Cardiac muscle cell (in vitro differentiated cells and primary cell): ENCODE measurements at places on chromosomes 7 and 10.

DNA sequence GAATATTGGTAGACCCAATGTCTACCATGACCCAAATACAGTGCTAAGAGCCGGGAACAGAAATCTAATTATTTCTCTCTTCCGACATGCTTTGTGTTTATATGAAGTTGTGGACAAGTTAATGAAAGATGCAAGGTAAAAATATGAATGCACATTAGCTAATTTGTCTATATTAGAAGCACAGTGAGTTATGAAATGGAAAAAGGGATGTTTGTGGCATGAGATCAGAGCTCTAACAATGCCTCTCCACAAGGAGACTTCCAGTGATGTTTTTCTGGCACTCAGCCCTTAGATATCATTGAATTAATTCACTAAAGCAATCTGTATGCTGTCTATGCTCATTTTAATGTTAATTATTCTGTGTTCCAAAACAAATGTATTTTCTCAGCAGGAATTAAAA lies 897.2 kb downstream of the CNTNAP2 start:
- no peak overlapping the region for H3K27ac ChIP-seq
- H3K27me3 ChIP-seq = no peaks in the 10 kb centered on the region
- H3K4me3 ChIP-seq = no peak overlapping the region
- DNase-seq = peak; percentile 64
- H3K4me1 ChIP-seq = no peaks in the 10 kb centered on the region
- no peaks in the 10 kb centered on the region for H3K36me3 ChIP-seq

GRCh38 chr10:128689667-128690066 lies 563.4 kb upstream of the MKI67 start:
- H3K27ac ChIP-seq = no peak overlapping the region
- no peak for DNase-seq
- H3K4me3 ChIP-seq = no peak overlapping the region
- H3K27me3 ChIP-seq = no peaks in the 10 kb centered on the region
- no peaks in the 10 kb centered on the region for H3K36me3 ChIP-seq
- no peaks in the 10 kb centered on the region for H3K4me1 ChIP-seq

GRCh38 chr10:103111031-103111917 lies 81.8 kb downstream of the NT5C2 start:
- H3K4me3 ChIP-seq = no peak overlapping the region
- no peaks in the 10 kb centered on the region for H3K36me3 ChIP-seq
- peaks cover 19% of the 10 kb centered on the region for H3K4me1 ChIP-seq
- DNase-seq = peak; percentile 48

- no peaks in the 10 kb centered on the region for H3K27me3 ChIP-seq
- peaks cover 27% of the 10 kb centered on the region for H3K4me1 ChIP-seq
- H3K27ac ChIP-seq = peak within 1 kb of the TSS; percentile 95
- peak; percentile 91 for DNase-seq
Observed at GRCh38 chr10:18140149-18140956, at the start of gene CACNB2. CACNB2 (plus strand) TSS chr10:18140424.

GRCh38 chr7:80134536-80135308 lies at the start of gene GNAI1:
GNAI1 (plus strand) TSS chr7:80134831; CDS start chr7:80135161, 330 bp downstream.
- no peaks in the 10 kb centered on the region for H3K36me3 ChIP-seq
- H3K4me1 ChIP-seq = no peaks in the 10 kb centered on the region
- no peaks in the 10 kb centered on the region for H3K27me3 ChIP-seq
- peak within 1 kb of the TSS; percentile 44 for H3K27ac ChIP-seq

DNA sequence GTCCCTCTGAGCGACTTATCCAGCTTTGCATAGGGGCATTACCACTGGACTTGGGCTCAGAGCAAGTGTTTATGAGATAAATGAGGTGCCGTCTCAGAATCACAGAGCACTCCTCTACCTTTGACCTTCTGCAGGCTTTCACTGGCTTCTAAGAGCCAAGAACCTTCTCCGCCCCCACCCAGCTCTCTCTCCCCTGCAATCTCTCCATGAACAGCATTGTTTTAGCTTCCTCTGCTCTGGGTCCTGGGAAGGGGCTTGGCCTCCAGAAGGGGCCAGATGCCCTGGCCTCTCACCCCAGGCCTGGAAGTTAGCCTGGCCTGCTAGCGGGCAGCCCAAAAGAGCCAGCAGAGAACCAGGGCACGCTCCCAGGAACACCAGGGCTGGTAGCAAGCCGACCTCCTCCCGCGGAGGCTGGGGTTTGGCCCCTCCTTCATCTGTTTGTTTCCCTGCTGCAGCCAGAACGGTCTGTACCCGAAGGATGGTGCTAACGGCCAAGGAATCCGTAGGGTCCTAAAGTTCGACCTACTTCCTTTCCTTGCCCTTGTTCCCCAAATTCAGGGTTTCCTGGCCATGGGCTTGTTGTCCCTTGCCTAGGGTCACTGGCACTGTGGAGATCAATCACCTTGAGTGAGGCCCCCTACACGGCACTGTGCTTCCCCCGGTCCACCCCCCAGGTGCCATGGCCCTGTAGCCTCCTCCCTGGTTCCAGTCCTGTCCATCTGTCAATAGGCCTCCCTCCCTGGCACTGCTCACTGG lies 18.7 kb upstream of the DDIT4 start:
- H3K27ac ChIP-seq = peak overlapping the region; percentile 88
- no peaks in the 10 kb centered on the region for H3K27me3 ChIP-seq
- peak; percentile 90 for DNase-seq
- peaks cover 43% of the 10 kb centered on the region for H3K4me1 ChIP-seq
- no peaks in the 10 kb centered on the region for H3K36me3 ChIP-seq
- H3K4me3 ChIP-seq = no peak overlapping the region

- no peak overlapping the region for H3K4me3 ChIP-seq
- peaks cover 6% of the 10 kb centered on the region for H3K4me1 ChIP-seq
- H3K27me3 ChIP-seq = no peaks in the 10 kb centered on the region
- no peaks in the 10 kb centered on the region for H3K36me3 ChIP-seq
Observed at GRCh38 chr10:99671386-99671785, 12.1 kb downstream of the ENTPD7 start.

GRCh38 chr10:50540069-50540825 lies 83.5 kb downstream of the SGMS1 start:
- H3K27me3 ChIP-seq = no peaks in the 10 kb centered on the region
- H3K27ac ChIP-seq = no peak overlapping the region
- H3K4me1 ChIP-seq = peaks cover 9% of the 10 kb centered on the region
- DNase-seq = no peak
- H3K36me3 ChIP-seq = no peaks in the 10 kb centered on the region

DNA sequence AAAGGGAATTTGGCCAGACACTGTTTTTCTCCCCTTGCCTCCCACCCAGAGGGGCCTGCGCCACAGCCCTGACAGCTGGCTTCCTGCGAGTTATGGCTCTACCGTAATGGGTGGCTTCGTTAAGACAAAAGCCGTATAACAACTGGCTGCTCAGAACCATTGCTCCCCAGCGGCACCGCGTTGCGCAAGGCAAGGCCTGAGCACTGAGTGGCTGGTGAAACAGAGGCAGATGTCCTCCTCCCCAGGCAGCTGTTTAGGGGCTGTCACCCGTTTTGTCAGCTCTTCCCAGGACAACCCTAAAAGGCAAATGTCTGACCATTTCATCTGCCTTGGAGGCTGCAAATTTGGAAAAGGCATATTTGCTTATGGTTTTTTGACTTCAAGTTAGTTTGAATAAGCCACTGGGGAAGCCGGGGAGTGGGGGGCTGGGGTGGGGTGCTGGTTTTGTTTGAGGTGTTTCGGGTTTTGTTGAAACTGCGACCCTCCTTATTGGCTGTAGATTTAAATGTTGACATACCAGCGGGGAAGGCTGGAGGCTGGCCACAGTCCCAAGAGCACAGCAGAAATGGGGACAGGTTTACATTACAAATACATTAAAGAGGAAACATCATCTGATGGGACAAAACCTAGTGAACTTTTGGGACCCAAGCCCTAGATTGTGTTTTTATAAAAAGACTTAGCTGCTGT lies 681 bp upstream of the SPOCK2 start:
- H3K27ac ChIP-seq = no peak overlapping the region
- peaks cover 14% of the 10 kb centered on the region for H3K4me1 ChIP-seq
- no peak overlapping the region for H3K4me3 ChIP-seq
- no peaks in the 10 kb centered on the region for H3K36me3 ChIP-seq
- peaks cover 64% of the 10 kb centered on the region for H3K27me3 ChIP-seq

DNA sequence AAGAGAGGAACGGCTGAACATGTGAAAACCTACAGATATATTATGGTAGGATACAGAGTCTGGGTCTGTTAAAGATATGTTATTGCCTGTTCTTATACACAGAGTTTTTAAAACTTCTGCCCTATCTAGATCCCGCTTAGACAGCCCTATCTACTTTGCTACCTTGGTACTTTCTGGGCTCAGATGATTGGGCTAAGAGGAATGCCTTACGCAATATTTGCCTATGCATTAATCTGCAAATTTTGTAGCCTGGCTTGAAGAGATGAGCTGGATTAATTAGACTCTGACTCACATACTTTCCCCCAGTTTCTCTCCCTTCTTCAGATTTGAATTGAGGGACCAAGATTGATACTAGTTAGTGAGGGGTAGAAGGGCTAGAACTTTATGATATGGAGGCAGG lies 33.6 kb upstream of the A1CF start:
- no peak overlapping the region for H3K4me3 ChIP-seq
- no peaks in the 10 kb centered on the region for H3K36me3 ChIP-seq
- H3K27me3 ChIP-seq = peaks cover 4% of the 10 kb centered on the region
- no peak overlapping the region for H3K27ac ChIP-seq
- DNase-seq = no peak
- no peaks in the 10 kb centered on the region for H3K4me1 ChIP-seq

- H3K4me1 ChIP-seq = peaks cover 6% of the 10 kb centered on the region
- DNase-seq = no peak
- no peak overlapping the region for H3K27ac ChIP-seq
- H3K27me3 ChIP-seq = peaks cover 7% of the 10 kb centered on the region
- no peak overlapping the region for H3K4me3 ChIP-seq
Observed at GRCh38 chr10:19077276-19077675, 28.7 kb downstream of the MALRD1 start.

DNA sequence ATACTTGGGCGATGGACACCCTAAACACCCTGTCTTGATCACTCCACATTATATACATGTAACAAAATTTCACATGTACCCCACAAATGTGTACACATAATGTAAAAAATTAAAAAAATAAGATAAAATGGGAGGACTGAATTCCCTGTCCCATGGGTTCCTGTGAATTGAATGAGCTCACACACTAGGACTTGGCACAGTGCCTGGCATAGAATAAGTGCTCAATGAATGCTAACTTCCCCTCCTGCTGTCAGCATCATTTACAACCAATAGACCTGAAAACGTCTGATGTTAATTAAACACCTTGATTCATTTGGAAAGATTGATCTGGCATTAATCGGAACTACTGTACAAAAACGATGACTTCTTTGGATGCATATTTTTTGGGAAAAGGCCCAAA lies 117.3 kb upstream of the ZNF438 start:
- H3K27me3 ChIP-seq = no peaks in the 10 kb centered on the region
- H3K4me1 ChIP-seq = peaks cover 20% of the 10 kb centered on the region
- DNase-seq = peak; percentile 38
- no peaks in the 10 kb centered on the region for H3K36me3 ChIP-seq

DNA sequence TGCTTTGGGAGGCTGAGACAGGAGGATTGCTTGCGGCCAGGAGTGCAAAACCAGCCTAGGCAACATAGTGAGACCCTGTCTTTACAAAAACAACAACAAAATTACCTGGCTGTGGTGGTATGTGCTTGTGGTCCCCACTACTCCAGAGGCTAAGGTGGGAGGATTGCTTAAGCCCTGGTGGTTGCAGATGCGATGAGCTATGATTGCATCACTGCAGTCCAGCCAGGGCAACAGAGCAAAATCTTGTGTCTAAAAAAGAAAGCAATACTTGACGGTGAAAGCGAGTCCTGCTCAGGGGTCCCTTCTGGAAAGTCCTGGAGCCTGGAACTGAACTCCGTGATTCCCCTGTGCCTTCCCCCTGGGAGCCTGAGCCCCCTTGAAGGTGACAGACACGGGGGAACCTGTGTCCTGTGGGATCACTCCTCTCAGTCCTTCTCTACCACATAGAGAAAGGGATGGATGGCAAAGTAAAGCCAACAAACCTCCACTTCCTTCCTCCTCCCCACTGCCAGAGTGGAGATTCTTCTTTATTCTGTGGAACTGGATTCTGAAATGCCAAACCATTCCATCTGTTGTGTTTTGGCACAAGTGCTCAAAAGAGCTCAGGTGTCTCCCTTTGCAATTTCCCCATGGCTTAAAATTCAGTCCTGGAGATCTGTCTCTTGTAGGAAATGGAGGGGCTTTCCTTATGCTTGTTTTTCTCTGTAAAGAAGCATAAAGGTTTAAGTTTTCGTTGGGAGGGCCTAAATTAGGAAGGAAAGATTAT lies 50.6 kb downstream of the KIAA1217 start:
- H3K36me3 ChIP-seq = no peaks in the 10 kb centered on the region
- peaks cover 43% of the 10 kb centered on the region for H3K4me1 ChIP-seq
- no peak for DNase-seq
- H3K27me3 ChIP-seq = no peaks in the 10 kb centered on the region
- peak overlapping the region; percentile 39 for H3K27ac ChIP-seq

- H3K4me3 ChIP-seq = no peak overlapping the region
- no peaks in the 10 kb centered on the region for H3K27me3 ChIP-seq
- H3K27ac ChIP-seq = no peak overlapping the region
- no peaks in the 10 kb centered on the region for H3K36me3 ChIP-seq
- peak; percentile 43 for DNase-seq
- peaks cover 7% of the 10 kb centered on the region for H3K4me1 ChIP-seq
Observed at GRCh38 chr10:29748109-29748650, 113.4 kb upstream of the SVIL start.

DNA sequence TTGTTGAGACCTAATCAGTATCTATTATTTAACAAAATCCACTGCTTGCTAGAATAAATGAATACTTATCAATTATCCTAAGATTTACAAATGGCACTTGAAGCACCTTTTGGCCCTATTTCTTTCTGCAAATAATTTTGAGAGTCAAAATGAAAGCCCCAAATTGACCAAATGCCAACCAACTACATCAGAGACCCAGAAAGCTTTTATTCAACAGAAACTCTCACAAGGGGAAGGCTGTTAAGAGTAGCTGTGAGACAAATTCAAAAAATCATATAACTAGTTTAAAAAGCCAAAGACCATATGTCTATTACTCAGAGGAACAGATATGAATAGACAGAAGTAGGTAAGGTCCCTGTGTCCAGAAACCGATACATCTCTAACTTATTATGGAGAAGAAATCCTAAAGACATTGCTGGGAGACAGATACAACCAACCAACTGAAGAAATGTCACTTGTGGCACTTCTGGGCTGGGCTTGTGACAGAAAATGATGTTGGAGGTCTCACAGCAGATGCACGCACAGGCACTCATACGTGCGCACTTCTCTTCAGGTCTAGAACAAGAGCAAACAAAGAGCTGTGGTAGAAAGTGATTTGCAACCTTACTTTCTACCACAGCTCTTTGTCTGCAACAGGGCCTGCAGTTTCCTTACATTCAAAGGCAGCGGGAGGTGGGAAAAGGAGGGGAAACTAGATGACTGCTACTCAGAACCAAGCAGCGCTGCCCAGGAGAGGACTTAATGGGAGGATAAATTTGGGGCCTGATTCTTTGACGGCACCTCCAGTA lies 58.6 kb upstream of the KCNIP2 start:
- H3K4me1 ChIP-seq = peaks cover 13% of the 10 kb centered on the region
- H3K27ac ChIP-seq = no peak overlapping the region
- no peaks in the 10 kb centered on the region for H3K27me3 ChIP-seq
